Stimulated activated naive CD8-positive, alpha-beta T cell treated with anti-CD3 and anti-CD28 coated beads, Interleukin-15, amount 100 ng/mL, for 72 hours (primary cell): ENCODE measurements at places on chromosomes 12 and 14.
A peak's percentile ranks its signal among the peaks of the same experiment; 100 is the strongest.

- DNase-seq = no peak
Observed at GRCh38 chr12:103956509-103957027, 9.1 kb upstream of the TDG start.

DNA sequence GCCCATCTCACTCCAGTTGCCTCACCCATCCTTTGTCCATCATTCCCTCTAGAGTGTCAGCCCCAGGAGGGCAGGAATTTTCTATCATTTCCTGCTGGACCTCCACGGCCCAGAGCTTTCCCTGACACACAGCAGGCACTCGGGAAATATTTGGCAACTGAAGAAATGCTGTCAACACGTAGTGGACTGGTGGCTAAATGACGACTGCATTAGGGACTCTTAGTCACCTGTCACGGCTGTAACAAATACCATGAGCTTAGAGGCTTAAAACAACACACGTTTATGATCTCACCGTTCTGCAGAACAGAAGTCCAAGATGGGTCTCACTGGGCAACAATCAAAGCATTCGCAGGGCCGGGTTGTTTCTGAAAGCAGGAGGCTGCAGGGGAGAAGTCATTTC, 91.3 kb downstream of the PHETA1 start:
- no peak for DNase-seq

- DNase-seq = peak; percentile 26
Observed at GRCh38 chr12:104583301-104583700, 126.6 kb downstream of the CHST11 start.

GRCh38 chr14:51507511-51507905, 144.2 kb upstream of the FRMD6 start:
- DNase-seq = no peak

- DNase-seq = no peak
Observed at GRCh38 chr12:43261701-43262100, 290.3 kb downstream of the ADAMTS20 start.

DNA sequence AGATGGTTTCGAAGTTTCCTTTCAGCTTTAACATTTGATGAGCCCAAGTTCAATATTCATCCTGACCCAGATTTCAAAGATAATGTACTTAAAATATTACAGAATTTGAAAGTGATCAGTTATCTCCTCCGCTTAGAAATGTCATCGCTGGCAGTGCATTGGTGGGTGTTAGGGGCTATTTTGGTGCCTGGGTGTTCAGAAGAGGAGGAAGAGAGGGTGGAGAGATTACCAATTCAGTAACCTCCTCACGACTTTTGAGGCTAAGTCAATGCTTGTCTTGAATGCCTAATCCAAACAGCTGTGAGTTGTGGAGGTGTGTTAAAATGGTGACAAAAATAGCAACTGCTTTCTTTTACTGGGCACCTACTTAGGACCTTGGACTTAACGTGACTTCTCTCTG, 13.8 kb upstream of the DGLUCY start:
- DNase-seq = no peak

DNA sequence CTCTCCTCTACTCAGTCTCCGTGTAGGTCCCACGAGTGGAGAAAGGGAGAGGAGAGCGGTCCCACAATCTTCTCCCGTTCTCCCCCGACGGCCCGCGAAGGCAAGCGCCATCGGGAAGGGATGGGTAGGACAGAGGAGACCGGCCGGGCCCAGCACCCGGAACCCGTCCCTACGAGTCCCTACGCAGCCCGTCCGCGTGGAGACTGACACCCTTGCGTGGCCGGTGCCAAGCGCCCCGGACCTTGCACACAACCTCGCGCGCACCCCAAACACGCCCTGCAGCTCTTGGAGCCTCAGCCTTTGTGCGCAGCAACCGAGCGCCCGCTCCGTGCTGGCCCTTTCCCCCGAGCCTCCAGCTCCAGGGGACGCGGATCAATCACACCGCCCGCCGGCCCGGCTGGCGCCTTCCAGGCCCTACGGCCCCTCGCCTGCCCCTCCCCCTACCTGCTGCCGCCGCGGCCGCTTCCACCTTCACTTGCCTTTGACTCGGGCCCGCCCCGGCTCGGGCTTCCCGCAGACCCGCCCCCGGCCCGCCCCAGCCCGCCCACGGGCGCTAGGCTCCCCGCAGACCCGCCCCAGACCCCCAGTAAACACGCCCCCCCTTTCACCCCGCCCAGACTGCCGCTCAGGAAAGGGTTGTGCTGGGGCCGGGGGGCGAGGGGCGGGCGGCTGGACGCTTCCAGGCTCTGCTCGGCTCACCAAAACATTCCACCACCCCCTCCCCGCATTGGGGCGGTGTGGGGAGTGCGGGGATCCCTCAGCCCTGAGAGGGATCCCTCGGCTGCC, at the start of gene NDRG2:
NDRG2 (minus strand) TSS at position 477 of the 786 bp plus-strand sequence. CDS start 1,746 bp downstream, outside the sequence.
- DNase-seq = peak; percentile 61

- DNase-seq = peak; percentile 34
Observed at GRCh38 chr14:72049462-72049861, 117.2 kb downstream of the RGS6 start.

DNA sequence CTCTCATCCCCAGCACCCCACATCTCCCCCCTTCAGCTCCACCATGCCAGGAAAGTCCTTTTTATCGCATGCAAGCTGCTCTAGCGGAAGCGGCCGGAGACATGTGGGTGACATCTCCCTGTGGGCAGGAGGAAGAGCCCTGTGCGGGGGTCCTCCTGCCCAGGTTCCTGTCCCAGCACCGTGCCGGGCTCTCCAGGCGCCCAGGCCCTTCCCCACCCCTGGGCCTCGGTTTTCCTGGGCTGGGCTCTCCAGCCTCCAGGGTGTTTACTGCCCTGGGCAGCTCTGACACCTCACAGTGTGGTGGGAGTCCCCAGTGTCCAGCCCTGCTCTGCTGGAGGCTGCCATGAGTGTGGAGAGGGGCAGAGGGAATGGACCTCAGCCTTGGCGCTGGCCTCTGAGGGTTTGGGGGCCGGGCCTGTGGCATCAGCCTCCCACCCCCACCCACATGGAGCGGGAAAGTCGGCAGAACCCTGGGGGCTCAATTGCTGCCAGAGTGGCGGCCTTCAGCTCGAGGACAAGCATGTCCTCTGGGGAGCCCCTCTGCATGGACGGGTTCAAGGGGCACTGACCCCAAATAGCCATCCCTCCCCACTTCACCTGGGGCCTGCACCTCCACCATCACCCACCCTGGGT, 16.9 kb downstream of the ASPG start:
- no peak for DNase-seq

DNA sequence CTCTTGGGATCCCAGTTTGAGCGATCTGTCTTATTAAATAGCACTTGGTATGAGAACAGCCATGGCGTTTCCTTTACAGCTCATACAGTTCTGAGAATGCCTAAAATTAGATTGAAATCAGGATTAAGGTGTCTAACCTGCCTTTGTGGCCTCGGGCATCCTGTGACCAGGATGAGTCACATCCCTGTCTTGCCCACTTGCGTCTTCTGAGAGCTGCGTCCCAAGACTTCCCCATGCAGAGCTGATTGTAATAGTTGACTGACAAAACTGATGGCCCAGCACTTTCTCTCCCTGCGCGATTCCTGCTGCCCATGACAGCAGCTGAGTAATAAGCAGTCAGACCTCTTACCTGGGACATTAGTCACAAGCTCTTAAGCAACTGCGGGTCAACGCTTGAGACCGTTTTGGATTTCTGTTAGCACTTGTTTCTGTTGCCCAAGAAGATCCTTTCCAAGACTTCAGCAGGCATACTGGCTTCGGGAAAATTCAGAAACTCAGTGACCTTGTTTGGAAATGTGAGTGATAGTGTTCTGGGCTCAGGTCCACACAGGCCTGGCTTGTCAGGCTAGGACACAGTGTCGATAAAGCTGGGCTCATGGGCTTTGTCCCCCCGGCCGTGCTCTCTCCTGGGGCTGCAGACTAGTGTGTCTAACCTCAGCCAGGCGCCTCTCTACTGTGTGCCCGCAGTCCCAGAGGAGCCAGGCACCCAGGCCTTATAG, 169.9 kb upstream of the HIF1A start:
- peak; percentile 57 for DNase-seq

DNA sequence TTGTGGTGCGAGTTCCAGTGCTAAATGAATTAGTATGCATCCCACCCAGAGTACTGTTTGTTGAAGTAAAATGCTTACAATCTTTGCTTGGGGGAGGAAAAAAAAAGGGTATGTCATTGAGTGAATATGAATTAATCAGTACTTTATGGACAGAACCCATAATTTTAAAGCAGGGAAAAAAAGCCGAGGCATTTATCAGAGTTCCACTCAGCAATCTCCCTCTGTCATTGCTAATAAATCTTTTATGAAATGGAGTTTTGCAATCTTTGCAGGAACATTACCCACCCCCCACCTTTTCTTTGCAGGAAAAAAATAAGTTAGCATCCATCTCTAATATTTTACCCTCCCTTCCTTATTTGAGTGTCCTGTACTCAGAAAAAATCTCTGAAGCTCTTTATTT, 127.9 kb upstream of the TMPO start:
- DNase-seq = no peak

DNA sequence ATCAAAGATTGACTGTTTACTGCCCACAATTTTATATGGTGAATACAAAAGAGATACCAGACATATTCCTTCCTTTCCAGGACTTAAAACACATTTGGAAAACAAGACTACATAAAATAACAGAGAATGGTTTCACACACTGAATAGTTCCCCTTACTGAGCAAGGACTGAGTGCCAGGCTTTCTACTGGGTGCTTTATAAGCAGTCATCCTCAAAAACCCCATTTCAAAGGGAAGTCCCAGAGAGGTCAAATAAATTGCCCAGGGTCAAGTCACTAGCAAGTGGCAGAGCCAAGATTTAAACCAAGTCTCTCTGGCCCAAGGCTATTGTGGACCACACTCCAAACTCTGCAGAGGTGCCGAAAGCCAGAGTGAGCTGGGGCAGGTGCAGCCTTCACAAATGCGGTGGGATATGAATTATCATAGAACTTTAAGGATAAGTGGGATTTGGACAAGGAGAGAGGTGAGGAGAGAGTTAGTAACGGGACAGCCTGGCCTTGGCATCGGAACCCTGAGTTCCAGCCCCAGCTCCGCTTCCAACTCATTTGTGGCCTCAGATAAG, 9.1 kb upstream of the RPAP3 start:
- DNase-seq = no peak

DNA sequence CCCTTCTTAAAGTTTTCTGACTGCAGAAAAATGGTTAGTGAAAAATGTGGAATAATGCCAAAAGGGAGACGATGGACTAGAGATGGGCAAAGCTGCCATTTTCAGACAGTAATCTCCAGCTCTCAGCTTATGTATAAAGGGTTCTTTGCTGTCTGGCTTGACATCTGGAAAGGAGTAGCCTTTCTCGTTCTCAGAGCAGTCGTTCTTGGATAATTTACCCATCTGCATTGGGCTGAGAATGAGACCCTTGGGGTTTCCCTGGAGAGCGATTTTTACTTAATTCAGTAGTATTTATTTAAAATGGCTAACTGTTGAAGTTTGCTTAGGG, 1.2 kb downstream of the NUDT4 start:
- DNase-seq = no peak

DNA sequence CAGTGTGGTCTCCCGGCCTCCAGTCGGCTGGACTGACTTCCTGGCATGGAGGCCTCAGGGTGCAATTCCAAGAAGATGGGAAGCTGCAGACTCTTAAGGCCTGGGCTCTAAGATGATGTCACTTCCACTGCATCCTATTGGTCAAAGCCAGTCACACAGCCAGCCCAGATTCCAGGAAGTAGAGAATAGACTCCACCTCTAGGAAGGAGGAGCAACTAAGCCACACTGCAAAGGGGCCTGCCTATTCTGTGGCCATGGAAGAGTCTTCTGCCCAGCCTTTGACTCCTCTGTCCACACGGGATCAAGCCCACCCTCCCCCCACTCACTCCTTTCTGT, 103.9 kb upstream of the RFLNA start:
- no peak for DNase-seq

DNA sequence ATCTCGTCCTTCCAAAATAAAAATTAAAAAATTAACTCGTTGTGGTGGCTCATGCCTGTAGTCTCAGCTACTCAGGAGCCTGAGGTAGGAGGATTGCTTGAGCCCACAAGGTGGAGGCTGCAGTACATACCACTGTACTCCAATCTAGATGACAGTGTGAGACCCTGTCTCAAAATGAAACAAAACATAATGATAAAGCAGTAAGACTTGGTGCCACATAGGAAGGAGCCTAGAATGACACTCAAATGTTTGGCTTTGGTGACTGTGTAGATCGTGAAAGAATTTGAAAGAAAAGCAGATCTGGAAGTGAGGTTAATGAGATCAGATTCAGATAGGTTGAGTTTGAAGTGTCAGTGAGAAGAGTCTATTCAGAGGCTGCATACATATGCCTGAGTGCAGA, 150.1 kb upstream of the ATP2B1 start:
- DNase-seq = no peak

DNA sequence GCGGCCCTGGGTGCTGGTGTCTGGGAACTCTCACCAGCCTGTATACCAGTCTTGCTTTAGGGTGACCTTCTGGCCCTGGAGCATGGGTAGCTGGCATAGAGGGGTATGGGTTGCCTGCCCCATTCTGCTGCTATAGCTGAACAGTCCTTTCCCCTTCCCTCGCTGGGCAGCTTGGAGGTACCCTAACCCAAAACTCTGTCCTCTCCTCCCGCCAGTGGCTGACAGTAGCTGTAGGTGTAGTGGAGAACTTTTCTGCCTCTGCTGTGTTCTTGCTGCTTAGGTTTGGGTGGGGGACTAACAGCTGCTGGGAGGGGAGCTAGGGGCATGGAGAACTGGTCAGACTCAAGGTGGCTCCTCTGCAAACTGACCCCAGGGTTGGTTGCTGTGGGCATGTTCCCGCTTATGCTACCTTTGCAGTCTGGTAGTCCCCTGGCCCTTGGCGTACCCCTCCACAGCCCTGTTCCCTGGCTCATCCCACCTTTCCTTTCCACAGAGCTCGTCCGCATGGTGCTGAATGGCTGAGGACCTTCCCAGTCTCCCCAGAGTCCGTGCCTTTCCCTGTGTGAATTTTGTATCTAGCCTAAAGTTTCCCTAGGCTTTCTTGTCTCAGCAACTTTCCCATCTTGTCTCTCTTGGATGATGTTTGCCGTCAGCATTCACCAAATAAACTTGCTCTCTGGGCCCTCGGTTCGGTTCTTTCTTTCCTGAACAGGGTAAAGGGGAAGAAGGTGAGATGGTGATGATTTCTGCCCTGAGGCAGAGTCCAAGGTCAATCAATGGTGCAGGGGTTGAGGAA, 2.9 kb downstream of the MYL6 start:
- no peak for DNase-seq

GRCh38 chr14:64844969-64845536, 34.7 kb downstream of the SPTB start:
- no peak for DNase-seq

- no peak for DNase-seq
Observed at GRCh38 chr12:11880381-11880780, 190.4 kb upstream of the BCL2L14 start.

DNA sequence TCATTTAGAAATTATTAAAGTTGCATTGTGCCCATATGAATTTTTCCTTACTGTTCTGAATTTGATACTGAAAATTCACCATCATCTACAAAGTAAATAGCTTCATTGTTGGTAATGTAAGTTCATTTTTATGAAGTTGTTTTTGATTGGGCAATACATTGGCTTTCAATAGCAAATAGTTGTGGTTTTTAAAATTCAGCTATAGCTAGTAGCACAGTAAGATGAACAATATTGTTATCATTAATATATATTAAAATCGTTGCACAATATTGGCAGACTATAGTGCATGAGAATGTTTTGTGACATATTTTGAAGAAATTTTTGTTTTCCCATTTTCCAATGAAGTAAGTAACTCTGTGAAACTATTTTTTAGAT, 575.0 kb downstream of the PRKD1 start:
- no peak for DNase-seq
